IPS-NIHi11 (cell line): ENCODE measurements at places on chromosomes 13 and 19.

DNA sequence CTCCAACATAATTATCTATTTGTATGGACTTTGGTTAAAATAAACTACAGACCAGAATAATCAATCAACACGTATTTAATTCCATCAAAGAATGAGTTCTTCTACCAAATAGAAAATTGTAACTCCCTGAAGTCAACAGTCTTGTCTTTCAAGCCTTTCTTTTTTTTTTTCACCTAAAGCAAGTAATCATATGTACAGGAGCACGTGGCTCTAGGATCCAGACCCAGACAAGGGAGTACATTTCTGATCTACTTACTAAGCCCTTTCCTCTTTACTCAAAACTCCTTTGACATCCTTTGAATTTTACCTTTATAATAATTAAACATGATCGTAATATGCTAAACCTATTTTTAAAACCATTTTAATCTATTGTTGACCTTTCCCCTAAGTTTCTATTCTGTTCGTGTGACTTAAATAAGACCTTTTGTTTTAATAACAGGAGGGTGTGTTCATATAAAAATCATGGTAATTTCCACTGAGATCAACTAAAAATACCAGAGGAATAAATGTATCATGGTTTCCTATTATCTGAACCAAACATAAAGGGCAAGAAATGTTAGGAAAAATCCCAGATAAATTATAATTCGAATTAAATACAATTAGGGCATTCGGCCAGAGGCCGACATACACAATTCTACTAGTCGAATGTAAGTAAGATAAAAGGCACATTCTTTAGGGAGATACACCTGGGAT lies 1.7 kb downstream of the SLC7A1 start:
- DNase-seq: no peak

GRCh38 chr13:45433381-45433790 lies 15.2 kb upstream of the SLC25A30 start:
- DNase-seq: no peak

GRCh38 chr13:67235265-67235664 lies 5.1 kb upstream of the PCDH9 start:
- DNase-seq: no peak

- DNase-seq: no peak
These were observed 5.5 kb downstream of the NANOS3 start for GRCh38 chr19:13882419-13882795.

GRCh38 chr13:50521831-50522149 lies 321.7 kb downstream of the DLEU7 start:
- DNase-seq: no peak

GRCh38 chr19:28710278-28710677 lies 502.7 kb downstream of the UQCRFS1 start:
- peak; percentile 38 for DNase-seq

DNA sequence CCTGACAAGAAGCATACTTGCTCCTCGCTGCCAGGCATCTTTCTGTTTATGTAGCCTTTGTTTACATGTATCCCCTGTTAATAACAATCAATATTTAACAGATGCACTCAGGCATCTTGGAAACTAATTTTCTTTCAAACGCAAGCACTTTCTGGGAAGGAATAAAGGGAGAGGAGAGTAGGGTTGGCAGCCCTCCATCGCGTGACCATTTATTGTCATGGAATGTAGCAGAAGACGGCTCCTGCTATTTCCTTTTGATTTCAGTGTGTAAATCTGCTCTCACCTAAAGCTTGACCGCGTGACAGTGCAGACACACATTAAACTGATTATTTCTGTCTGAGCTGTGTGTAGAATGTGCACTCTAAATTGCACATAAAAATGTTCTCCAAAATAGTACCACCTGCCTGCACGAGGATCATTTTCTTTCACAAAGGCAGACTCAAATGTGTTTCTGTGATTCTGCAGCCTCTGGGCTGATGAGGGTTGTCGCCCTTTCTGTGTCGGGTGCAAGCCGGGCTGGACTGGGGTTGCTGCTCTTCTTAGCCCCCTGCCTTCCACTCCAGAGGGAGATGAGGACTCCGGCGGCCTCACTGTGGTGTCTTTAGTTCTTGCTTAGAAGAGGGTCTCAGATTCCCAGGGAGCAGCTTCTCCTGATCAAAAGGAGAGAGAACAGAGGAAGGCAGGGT lies 223.5 kb upstream of the MAB21L1 start:
- DNase-seq: no peak

- DNase-seq: no peak
These were observed 4.0 kb upstream of the TINCR start for GRCh38 chr19:5571777-5572176.
